ENCODE measurements at places on chromosomes 4 and X.

DNA sequence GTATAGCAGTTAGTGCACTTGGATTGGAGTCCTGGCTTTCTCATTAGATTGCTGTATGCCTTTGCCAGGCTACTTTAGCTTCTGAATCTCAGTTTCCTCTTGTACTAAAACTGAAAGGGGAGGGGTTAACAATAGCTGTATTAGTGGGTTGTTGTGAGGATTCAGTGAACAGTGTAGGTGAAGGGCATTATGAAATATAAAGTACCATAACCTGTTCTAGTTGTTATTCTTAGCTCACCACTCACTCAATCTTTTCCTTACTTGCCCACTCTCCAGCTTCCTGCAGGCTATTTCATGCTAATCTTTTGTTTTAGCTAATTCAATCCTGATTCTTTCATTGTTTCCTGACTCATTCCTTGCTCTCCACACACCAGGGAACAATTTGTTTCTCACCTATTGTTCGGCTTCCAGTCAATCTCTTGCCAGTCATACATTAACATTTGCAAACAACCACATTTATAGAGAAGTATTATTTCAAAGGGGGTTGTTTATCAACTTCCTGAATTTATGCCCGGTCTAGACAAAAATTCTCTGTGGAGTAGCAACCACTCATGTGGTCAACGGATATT, 50.6 kb upstream of the EDA start:
- no peak for DNase-seq

DNA sequence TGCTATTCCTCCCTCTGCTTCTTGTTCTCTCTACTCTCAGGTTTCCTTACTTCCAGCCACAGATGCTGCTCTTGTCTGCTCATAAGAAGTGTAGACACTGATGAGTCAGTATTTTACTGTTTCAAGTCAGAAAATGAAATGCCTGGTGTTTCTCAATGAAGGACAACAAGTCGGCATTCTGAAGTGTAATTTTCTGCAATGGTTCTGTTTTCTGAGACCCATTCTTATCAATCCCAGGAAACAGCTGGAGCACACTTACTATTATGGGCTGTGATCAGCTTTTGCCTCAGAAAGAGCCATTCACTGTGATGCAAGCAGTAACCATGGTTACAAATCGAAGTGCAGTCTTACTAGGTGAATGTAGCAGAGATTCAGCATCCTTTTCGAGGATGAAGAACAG, 42.0 kb downstream of the SLC4A4 start:
- DNase-seq: peak; percentile 32

DNA sequence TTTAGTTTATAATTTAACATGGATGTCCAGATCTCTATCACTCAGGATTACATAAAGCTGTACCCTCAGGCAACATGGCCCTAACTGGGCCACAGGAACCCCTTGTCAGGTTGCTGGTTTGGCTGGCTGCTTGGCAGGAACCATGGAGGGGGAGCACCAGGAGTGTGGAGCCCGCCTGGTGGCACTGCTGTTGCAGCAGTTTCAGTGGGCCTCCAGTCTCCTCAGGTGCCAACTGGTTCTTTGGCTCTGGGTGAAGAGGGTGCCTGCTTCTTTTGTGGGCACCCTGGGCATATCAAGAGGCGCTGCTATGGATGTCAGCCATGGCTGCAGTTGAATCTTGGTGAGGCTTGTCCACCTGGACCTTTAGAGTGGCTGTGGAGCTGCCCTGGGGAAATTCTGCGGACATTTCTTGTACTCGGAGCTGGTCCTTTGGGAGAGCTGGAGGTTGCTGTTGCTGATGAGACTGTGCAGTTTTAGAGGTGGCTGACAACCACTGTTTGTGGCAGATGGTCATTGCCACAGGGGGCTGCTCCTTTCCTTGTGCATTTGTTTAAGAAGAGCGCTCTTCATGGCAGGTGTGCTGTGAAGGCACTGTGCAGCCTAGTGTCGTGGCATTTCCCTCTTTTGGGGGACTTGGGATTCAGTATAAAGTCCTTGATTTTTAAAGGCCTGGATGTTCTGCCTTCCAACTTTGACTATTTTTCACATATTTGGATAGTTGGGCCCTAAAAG, 10.3 kb upstream of the SMIM14 start:
- no peak for DNase-seq

GRCh38 chr4:28211676-28212470, 1351.2 kb downstream of the STIM2 start:
- DNase-seq: no peak

GRCh38 chr4:138952411-138952810, 63.2 kb upstream of the NOCT start:
- DNase-seq: no peak

DNA sequence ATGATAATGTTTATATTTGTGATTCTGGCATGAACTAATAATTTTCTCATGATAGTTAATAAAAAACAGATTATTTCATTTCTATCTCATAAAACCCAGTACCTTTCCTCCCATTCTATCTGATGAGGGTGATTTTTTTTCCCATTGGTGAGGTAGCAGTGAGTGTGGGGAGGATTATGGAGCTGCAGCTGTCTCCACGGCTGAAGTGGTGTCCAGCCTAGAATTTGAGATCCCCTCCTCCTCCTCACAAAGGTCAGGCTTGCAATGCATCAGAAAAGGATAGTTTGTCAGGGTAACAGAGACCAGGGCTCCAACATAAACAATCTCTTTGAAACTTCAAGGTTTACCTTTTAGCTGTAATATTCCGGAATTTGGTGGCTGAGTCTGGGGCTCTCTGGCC, 60.9 kb downstream of the C4orf51 start:
- no peak for DNase-seq

- DNase-seq: peak; percentile 75
Observed at GRCh38 chr4:53089936-53090729, 228.0 kb downstream of the RASL11B start.
